ENCODE measurements at places on chromosomes 16 and 17.

- DNase-seq = no peak
Observed at GRCh38 chr17:28228109-28228840, 90.7 kb upstream of the TMEM97 start.

DNA sequence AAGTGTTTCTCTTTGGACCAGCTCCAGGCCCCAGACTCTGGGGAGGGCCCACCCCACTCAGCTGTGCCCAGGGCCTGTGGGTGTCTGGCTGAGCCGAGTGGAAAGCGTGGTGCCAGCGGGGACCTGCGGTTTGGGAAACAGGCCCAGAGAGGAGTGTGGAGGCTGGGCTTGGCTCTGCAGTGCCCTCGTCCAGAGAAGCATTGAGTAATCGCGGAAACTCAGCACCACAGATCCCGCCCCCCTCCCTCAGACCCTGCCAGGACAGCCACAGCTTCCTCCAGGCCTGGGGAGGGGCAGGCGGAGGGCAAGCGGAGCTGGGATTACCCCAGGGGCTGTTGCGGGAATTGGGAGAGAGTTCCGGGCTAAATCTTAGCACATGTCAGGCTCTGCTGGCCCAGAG lies 14.6 kb upstream of the PITPNA start:
- DNase-seq = peak; percentile 64

DNA sequence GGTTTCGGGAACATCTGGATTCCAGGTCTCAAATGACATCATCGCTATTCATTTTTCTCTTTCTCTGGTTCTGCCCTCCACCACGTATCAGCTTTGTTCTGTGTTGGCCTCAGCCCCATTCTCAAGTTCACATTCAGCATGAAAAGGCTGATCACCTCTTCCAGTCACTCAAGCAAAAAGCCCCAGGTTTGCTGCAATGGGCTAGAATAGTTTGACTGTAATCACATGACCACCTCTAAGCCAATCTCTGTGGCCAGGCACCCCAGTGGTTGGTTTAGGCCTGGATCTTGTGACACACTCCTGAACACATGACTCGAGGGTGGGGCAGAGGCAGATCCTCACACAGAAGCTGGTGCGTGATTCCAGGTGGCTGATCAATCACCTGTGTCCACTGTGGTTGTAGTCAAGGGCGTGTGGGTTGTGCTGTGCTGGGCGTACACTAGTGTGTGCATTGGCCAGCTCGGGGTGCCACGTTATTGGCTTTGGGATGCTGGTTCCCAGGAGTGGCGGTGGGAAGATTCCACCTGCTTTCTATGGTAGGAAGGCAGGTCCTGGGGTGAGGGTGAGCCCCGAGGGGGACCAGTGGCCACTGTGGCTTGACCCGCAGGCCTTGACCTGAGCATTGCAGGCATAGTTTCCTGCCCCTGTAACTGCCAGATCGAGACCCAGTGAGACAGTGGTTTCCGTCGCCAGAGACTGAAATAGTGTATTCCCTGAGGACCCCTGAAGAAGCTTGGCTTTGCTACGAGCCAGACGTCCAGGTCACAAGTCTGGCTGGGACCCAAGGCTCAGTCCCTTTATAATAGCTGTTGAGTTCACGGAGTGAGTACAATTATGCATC lies 12.0 kb downstream of the EEF2K start:
- DNase-seq = no peak

GRCh38 chr17:49715717-49716279 lies 8.0 kb upstream of the SLC35B1 start:
- no peak for DNase-seq

GRCh38 chr17:64781014-64781756 lies 119.1 kb upstream of the SMURF2 start:
- no peak for DNase-seq

GRCh38 chr17:58402679-58403078 lies 14.7 kb downstream of the RNF43 start:
- no peak for DNase-seq

DNA sequence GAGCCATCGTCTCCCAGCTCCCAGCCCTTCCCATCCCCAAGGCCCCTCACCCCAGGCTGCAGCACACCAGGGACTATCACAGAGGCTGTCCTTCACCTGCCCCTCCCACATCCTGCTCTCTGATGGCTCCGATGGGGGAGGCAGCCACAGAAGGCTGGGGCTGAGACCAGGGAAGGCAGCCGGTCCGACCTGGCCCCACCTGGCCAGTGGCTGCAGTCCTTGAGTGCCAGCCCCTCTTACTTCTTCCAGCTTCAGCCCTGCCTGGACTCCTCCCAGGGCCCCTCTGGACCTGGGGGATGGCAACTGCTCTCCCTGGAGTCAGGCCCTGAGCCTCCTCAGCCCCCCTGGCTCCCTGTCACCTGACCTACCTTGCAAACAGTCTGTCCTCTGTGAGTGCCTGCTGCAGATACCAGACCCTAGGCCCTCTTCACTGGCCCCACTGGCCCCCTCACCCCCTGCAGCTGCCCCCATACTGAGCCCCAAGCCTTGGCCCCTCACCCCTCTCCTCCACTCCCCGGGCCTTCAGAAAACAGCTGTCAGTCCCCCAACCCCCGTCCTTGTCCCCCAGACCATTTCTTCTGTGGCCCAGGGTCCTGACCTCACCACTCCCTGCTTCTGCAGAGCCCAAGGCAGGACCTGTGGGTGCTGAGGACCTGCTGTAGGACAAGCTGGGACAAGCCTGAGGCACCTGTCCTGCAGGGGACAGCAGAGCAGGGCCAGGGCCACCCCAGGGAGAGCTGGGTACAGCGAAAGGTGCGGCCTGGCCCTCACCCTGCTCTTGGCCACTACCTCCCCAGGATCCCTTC lies 12.6 kb upstream of the SRRM2 start:
- DNase-seq = no peak

GRCh38 chr17:62064791-62065563 lies at the start of gene MED13:
Gene MED13, minus strand, starts transcription at chr17:62065278. Its CDS starts 73 bp downstream, at chr17:62065205.
- DNase-seq = peak; percentile 29

- DNase-seq = no peak
Observed at GRCh38 chr16:84226026-84226425, 13.8 kb downstream of the KCNG4 start.

GRCh38 chr17:6755281-6755680 lies 565 bp upstream of the XAF1 start:
- DNase-seq = peak; percentile 4

- DNase-seq = no peak
Observed at GRCh38 chr17:60039114-60039846, 39.4 kb downstream of the HEATR6 start.

DNA sequence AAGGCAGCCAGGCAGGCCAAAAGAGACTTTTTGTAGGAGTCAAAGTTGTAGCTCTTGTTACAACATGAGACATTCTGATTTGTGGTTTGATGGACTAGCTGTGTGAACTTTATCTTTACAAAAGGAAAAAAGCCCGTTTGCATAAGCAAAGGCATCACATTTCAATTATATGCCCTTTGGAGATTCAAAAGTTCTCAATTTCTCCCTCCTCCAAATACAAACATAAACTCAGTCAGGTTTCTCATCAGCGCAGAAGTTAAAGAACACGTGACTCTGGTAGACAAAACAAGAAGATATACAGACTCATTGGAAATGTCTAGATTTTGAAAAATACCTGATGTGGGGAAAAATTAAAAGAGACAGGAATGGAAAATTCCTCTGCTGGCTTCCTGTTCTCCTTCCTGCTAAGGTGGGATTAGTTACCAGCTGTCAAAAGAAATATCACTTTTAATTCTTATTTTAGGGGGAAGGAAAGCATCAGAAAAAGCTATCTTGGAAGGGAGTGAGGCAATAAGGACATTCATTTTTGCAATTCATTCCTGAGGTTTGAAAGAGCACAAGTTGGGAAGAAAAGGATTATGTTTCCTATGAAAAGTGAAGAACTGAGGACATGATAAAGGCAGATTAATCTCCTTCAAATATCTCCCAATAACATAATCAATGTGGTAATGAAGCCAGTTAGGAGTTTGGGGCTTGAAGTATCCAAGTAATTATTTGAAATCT lies 4.6 kb upstream of the KCNJ16 start:
- DNase-seq = no peak

DNA sequence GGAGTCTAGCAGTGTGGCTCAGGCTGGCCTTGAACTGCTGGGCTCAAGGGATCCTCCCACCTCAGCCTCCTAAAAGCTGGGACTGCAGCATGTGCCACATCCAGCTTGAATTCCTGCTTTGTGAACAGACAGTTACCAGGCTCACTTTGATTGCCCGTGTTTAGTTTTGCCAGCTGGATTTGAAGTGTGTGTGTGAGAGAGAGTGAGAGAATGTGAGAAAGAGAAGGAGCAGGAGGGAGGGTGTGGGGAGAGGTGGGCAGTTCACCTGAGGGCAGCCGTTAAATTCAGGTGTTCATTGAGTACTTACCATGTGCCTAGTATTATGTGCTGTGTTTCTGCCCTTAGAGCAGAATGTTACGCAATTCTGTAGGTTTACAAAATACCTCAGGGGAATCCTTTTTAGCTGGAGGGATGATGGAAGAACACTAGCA lies 4.7 kb downstream of the DUSP14 start:
- DNase-seq = no peak

- DNase-seq = no peak
Observed at GRCh38 chr16:29824589-29825144, 4.4 kb downstream of the MVP start.

DNA sequence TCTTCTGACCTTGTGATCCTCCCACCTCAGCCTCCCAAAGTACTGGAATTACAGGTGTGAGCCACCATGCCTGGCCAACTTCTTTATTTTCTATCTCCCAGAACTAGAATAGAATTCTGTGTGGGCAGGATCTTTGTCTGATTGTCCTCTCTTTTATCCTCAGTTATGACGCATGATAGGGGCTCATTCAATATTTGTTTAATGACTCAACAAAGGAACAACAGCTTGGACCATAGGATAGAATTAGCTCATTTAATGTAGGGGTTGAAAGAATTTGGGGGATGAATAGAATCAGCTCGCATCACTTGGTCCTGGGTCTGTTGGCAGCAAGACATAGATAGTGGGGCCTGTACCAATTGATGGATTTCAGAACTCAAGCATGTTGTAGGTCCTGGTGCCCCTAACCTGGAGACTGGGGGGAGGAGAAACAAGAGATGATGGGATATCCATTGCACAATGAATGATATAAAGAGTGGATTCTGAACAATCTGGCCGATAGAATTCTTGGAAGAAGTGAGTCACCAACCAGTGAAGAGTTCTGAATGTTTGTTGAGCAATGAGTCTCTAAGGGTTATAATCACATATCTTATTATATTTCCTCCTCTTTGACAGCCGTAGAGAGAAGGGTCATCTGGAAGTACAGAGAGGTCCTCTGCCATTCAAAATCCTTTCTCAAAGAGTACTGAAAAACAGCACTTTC lies 250.2 kb downstream of the HS3ST4 start:
- no peak for DNase-seq

GRCh38 chr17:53129863-53130262 lies 692.9 kb upstream of the KIF2B start:
- no peak for DNase-seq

DNA sequence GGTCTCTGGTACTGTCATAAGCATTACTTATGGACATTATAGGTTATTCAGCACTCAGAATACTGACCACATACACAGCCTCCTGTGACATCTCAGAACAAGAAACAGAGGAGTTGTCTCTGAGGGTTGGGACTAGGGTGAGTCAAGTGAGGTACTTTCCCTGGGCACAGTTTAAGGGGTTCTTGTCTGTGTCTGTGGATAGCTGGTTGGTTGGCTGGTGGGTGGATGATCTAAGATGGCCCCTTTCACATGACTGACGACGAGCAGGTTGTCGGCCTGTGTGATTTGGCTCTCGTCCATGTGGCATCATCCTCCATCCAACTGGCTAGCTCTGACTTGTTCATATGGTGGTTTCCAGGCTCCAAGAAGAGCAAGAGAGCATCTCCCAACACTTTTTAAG lies 163.9 kb downstream of the PRKCB start:
- DNase-seq = no peak

DNA sequence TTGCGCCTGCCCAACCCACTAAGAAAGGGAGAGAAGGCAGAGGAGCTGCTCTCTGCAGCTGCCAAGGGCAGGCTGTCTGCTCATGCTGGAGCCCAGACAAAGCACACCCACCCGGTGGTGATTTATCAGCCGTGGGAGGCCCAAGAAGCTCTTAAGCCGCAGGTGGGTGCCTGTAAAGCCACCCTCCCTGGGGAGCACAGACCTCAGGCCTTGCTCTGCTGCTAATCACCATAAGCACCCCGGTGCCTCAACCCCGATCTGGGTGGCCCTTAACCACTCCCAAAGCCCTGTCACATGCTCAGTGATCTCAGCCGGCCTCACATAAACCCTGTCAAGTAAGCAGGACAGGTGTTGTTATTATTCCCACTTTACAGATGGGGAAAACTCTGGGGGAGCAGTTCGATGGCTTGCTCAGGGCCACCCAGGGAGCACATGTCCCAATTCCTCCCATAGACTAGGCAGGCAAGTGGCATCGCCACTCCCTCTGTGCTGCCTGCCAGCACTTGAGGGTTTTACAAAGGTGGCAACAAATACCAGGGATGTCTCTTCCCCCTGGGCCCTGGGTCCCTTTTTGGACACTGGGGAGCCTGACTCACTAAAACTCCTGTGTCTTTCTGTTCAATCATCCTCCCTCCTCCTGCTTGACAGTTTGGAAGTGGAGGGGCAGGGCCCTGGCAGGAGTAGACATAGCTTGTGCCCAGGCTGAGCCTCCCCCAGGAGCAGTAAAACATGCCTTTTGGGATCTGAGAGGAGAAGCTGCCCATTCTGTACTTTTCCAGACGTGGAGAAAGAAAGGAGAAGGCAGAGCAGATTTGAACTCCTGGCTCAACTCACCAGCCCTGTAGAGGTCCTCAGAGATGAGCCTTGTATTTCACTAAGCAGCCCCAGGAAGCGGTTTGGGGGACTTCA lies 299.3 kb downstream of the SOX9 start:
- DNase-seq = no peak

DNA sequence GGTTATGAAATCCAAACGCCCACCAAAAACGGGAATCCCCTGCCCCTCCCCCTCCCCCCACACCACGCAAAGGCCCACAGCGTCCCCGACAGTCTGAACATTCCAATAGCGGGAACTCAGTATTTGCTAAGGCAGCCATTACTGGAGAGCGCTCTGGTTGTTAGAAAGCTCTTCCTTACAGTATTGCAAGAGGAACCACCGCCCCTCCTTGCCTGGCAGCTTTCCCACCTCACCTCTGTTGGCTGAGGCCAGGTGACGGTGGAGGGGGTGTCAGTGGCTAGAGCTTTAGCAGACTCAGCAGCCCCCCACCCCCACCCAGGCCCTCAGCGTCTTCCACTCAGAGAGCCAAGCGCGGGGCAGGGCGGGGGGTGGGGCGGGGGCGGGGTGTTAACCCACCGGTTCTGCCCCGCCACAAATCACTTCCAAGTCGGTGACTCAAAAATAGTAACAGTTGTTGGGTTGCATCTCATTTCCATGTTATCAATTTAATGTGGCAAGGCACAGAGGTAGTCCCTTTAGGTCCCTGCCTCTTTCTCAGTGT lies 2.2 kb upstream of the PLEKHH3 start:
- peak; percentile 46 for DNase-seq

DNA sequence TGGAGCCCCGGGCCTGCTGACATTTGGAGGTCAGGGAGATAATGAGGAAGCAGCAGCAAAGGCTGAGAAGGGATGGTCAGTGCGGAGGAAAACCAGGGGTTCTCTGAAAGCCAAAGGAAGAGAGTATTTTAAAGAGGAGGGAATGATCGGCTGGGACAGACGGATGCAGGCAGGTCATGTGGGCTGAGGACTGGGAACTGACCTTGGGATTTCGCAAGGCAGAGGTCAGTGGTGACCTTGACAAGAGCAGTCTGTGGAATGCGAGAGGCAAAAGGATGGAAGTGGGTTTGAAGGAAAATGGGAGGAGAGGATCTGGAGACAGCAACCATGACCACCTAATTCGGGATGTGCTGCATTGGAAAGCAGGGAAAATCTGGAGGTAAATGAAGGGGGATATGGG lies 10.2 kb downstream of the EFTUD2 start:
- no peak for DNase-seq

All from muscle of back (tissue), 13 donors.